Daoy (cell line): ENCODE measurements at places on chromosomes 16 and 17. TPM values are rescaled to one million over a fixed set of nuclear protein-coding genes. Genes with fewer than 3 reads are reported as not detected.

DNA sequence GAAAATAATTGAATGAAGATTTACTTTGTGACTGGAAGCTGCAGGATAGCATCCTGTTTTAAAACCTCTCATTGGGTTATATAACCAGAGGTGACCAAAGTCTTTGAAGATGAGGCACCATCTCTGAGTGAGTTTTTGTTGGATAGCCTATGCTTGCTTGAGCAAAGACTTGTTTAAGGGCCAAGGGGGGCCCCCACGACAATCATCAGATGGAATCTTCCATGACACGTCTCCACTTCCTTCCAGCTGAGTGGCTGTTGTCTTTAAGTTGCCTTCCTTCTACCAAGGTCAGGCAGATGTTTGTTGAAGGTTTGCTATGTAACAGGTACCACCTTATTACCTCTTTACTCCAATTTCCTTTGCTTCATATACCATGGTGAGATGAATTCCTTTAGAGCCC lies 188.8 kb downstream of the PRKCA start:
- no peak for DNase-seq

DNA sequence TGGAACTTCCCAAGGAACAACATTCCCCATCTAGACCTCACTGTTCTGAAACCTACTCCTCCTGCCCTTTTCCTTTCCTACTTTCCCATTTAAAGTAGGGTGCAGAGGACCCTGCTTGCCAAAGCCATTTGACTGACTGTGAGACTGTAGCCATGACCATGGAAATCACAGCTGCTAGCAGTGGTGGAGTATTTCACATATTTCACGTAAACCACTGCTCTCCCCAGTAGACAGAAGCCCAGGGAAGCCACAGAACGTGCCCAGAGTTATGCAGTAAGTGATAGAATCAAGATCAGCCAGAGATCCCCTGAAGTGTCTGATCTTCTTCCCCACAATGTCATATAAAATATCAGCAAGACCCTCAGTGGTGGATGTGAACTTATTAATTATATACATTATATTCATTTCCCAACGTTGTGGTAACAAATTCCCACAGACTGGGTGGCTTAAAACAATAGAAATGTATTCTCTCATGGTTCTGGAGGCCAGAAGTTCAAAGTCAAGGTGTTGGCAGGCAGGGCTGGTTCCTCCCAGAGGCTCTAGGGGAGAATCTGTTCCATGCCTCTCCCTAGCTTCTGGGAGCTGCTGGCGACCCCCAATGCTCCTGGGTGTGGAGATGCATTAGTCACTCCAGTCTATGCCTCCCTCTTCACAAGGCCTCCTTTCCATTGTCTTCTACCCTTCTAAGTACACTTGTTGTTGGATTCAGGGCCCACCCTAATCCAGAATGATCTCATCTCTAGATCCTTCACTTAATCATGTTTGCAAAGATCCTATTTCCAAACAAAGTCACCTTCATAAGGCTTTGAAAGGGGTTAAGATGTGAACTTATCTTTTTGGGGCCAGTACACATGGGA lies 20.7 kb upstream of the PRM1 start:
- DNase-seq = no peak

DNA sequence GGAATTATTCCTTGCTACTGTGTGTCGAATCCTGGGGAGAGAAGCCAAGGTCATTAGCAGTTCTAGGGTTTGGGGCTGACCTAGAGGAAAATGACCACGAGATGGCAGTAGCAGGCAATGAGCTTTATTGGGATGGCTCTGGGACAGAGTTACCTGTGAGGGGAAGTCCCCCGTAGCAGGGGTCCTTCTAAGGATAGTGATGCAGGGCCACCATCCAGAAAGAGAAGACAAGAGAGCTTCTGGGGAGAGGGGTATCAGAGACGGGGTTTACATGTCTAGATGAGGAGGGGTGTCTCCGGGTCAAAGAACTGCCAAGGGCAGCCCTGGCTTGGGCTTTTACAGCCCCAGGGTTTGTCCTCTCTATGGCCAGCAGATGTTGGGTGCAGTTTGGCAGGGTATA lies 6.4 kb upstream of the GGT6 start:
- DNase-seq = peak; percentile 70

The ST6GALNAC1 gene
- not detected in 2 replicates for total RNA-seq
